AML-193 (cell line): ENCODE measurements at places on chromosomes 2 and 18.

GRCh38 chr18:48544116-48544515 is 5.3 kb downstream of the CTIF start:
- DNase-seq, result no peak

DNA sequence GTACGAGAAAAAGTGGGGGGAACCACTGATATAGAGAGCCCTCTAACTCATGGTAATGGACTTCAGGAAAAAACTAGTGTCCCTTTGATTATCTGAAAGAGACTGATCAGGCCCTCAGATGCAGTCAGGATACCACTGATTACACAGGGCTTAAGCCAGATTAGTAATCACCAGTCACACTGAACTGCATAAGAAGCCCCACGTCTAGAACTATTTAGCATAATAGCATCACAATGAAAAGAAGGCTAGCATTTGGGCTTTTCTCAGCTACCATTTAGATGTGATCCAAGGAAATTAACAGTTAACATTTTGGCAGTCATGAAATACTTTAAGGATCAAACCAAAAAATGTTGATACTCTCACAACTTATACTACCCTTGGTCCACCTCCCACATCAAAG is 813.1 kb upstream of the POU3F3 start:
- DNase-seq, result no peak

DNA sequence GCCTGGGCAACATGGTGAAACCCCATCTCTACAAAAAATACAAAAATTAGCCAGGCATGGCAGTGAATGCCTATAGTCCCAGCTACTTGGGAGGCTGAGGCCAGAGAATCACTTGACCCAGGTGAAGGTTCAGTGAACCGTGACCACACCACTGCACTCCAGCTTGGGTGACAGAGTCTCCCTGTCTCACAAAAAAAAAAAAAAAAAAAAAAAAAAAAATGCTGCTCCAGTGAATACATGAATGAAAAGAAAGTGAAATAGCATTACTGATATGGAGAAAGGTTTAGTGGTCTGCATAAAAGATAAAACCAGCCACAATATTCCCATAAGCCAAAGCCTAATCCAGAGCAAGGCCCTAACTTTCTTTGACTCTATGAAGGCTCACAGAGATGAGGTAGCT is 44.5 kb downstream of the METTL8 start:
- DNase-seq, result no peak

DNA sequence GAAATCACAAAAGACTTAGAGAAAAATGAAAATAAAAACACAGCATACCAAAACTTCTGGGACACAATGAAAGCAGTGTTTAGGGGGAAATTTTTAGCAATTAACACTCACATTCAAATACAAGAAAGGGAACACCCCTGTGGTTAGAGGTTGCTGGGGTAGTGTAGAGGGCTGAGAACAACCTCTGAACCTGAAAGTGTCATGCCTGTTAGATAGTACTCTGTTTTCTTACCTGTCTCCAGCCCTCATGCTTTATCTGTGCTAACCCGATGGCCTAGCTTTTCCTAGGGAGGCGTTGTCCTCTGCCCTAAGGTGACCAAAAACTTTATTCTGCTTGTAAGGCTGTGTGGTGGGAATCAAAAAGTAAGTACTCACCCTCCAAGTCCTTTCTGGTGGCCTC is 122.6 kb upstream of the OTX1 start:
- DNase-seq, result no peak

GRCh38 chr2:58571181-58571852 is 330.2 kb upstream of the FANCL start:
- peak; percentile 34 for DNase-seq

DNA sequence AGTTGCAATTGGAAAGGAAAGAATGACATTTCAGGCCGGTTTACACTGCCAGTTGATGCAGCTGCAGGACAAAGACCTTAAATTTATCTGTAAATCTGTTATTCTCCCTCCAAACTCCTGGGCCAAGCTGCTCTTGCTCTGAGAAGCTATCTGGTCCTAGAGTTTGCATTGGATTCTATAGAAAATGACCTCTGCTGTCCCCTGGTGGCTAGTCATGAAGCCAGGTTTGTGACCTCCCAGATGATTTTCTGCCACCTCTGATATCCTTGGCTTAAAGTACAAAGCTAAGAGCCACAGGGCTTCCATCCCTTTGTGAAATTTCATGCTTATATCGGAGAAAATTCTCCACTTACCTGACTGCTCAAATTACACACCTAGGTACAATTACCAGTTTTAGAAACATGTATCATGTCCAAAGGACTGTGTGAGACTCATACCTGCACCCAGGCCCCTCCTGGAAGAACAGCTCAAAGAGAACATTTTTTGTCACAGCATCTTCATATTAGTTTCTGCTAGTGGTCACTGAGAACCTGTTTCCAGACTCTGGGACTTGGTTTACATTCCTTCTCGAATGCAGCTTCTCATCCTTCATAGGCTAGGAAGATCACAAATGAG is 28.9 kb upstream of the IER3IP1 start:
- peak; percentile 22 for DNase-seq

DNA sequence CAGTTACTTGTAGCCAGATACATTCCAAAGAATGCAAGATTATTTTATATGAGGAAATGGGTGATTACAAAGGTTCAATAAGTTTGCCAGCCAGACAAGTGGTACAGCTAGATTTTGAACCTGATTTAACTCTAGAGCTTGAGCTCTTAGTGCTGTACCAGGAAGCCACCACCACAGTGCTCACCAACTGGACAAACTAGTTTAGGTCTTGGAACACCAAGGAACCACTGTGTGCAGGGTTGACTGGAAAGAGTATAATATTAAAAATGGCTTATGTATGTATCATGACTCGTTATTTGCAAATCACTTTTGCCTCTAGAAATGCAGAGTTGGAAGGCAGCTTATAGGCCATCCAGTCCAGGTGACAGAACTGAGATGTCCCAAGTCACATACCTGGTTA is 177.2 kb downstream of the TXNL1 start:
- DNase-seq, result no peak

GRCh38 chr2:215617060-215617824 is 181.4 kb upstream of the FN1 start:
- DNase-seq, result no peak

DNA sequence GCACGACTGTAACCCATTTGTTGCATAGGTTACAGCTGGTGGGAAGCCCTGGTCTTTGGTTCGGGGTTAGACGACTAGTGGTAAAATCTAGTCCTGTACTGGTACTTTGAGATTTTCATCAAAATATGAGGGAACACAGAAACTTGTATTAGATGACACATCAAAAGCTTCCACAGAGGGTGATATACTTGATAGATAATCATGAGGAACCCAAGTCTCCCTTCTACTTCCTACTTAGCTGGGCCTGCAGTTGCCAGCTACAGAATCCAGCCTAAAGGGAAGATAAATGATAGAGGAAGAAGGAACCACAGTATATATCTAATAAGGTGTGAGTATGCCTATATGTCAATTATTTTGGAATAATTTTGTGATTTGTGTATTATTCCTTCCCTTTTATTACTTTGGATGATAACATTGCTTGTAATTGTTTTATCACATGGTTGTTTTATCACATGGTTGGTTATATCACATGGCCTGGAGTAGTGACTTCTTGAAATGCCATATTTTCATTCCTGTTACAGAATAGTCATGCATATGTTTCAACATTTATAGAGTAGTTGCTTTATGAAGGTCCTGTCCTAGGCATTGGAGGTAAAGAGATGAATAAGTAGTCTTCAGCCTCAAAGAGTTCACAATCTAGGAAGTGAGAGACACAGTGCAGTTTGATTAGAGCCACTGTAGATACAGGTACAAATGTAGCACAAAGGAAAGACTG is 2.9 kb downstream of the AGPS start:
- peak; percentile 42 for DNase-seq

- DNase-seq, result no peak
Measured at GRCh38 chr2:191857259-191857805, 10.4 kb upstream of the CAVIN2 start.

DNA sequence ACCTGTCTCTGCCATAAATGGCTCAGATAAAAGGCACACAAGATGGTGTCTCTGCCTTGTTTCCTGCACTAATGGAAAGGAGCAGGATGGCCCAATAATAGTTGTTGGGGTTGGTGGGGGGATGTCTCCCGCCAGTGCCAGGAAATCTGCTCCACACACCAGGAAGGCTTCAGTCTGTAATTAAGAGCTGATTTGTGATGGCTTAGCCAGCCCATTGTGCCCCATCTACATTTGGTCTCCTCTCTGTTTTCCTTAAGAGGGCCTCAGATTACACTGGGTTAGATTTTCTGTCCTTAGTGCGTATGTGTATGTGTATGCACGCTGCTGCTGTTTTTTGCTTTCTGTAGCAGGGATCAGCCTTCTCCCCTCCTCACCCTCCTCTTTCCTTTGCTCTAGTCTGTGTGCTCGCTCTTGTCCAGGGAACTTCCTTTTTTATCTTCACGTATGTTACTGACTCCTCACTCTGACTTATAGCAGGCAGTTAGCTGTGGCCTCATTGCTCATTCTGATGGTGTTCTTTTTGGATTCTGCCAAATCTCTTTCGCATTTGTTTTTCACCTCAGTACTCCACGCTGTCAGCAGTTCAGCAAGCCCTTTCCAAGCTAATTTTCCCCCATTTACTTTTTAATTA is 33.4 kb upstream of the MGAT5 start:
- peak; percentile 59 for DNase-seq

- peak; percentile 87 for DNase-seq
Measured at GRCh38 chr2:172380436-172381274, 46.7 kb upstream of the ITGA6 start.

DNA sequence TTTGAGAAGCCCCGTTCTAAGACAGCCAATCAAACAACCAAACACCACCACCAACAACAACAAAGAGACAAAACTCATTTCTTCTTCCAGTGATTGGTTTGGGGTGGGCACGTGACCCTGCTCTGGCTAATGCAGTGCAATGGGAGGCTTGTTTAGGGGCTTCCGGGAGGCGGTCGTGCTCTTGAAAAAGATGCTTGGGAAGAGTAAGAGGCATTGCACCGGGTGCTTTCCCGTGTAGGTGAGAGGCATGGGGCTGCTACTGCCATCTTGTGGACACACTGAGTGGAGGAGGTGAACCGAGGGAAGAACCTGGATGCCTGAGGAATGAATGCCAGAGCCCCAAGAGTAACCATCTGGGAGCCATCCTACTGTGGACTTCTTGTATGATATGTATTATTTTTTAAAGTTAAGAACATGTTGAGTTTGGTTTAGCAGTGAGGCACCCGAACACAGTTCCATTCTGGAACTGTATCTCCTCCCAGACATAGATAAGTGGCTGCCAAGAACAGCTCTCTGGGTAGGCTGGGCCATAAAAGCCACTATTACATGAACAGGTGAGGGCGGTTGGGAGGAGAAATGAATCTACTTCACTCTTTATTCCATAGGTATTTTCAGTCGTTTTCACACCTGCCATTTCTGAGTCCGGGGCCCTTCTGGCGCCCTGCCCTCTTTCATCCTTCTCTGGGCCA is 19.1 kb upstream of the ARHGAP25 start:
- DNase-seq, result peak; percentile 28

- DNase-seq, result no peak
Measured at GRCh38 chr2:10885094-10885860, 26.5 kb upstream of the KCNF1 start.

DNA sequence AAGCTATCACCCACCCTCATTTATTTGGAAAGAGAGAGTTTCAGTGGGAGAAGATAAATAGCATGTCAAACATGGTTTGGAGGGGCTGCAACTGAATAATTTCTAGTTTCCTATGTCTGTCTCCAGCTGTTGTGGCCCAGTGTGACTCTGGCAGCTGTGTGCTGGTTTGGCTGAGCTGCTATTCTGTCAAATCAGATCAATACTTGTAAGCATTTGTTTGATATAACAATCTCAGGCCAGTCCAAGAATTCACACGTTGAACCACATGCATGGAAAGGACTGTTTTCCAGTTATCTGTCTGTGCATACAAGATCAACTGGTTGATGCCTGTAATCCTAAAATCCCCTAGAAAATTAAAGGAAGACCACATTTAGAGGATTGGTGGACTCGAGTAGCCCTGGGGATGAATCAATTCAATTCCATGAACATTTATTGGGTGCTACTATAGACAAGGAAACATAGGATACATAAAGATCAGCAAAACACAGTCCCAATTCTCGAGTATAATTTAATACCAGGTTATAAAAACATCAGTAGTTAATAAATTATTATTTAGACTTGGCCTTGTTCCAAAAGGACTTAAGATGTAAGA is 209.0 kb upstream of the PARD3B start:
- no peak for DNase-seq

DNA sequence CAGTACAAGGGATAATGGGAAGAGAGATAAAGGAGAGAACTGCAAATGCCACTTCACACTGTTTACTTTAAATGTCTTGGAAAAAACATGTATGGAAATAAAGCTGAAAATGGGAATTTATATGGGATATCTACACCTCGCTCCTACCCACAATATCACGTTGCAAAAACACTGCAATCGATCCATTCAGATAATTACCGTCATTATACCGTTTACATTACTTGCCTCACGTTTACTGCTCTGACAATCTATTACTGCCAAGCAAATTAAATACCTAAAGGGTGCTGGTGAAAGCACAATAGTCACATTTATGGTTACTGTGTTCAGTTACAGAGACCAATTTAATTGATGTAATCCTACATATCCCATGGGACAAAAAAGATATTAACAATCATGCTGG is 214.7 kb upstream of the LYPD1 start:
- DNase-seq, result no peak

GRCh38 chr2:126664234-126664633 is 8.3 kb downstream of the GYPC start:
- no peak for DNase-seq

DNA sequence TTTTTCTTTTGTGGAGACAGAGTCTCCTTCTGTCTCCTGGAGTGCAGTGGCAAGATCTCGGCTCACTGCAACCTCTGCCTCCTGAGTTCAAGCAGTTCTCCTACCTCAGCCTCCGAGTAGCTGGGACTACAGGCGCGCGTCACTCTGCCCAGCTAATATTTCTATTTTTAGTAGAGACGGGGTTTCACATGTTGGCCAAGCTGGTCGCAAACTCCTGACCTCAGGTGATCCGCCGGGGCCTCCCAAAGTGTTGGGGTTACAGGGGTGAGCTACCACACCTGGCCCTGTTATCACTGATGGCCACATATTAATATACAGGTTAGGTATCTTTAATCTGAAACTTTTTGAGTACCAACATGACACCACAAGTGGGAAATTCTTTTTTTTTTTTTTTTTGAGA is 3.4 kb downstream of the MRPL35 start:
- no peak for DNase-seq
